ENCODE measurements at places on chromosomes 12 and 14.

- DNase-seq: no peak
Observed at GRCh38 chr14:99357916-99358390, 86.0 kb upstream of the BCL11B start.

DNA sequence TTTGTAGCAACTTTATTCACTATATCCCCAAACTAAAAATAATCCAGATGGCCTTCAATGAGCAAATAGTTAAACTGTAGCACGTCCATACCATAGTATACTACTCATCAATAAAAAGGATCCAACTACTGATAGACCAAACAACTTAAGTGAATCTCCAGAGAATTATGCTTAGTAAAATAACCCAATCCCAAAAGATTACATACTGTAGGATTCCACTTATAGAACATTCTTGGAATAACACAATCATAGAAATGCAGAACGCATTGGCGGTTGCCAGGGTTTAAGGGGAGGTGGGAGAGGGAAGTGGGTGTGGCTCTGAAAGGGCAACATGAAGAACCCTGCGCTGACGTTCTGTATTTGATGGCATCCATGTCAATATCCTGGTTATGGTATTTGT lies 28.6 kb downstream of the SNRPF start:
- DNase-seq: no peak

- DNase-seq: no peak
Observed at GRCh38 chr12:13293096-13293495, 96.6 kb downstream of the EMP1 start.

GRCh38 chr14:71362920-71363584 lies 455.8 kb downstream of the PCNX1 start:
- no peak for DNase-seq

DNA sequence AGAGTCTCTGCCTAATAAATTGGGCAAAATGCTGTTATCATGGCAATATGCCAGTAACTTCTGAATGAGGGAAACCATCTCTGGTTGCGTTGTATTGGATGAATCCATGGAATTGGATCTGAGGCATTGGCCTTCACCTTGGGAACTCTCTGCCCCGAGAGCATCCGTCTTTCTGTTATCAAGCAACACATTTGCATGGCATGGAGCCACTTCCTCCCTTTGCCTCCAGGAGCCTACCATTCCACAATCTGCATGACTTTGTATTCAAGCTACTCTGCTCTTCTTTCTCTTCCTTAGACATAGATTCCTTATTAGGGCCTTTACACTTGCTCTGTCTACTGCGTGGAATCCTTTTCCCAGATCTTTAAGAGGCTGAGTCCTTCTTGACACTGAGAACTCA lies 57.2 kb downstream of the RIC8B start:
- no peak for DNase-seq

GRCh38 chr12:68432622-68433021 lies 100.5 kb upstream of the MDM1 start:
- no peak for DNase-seq

DNA sequence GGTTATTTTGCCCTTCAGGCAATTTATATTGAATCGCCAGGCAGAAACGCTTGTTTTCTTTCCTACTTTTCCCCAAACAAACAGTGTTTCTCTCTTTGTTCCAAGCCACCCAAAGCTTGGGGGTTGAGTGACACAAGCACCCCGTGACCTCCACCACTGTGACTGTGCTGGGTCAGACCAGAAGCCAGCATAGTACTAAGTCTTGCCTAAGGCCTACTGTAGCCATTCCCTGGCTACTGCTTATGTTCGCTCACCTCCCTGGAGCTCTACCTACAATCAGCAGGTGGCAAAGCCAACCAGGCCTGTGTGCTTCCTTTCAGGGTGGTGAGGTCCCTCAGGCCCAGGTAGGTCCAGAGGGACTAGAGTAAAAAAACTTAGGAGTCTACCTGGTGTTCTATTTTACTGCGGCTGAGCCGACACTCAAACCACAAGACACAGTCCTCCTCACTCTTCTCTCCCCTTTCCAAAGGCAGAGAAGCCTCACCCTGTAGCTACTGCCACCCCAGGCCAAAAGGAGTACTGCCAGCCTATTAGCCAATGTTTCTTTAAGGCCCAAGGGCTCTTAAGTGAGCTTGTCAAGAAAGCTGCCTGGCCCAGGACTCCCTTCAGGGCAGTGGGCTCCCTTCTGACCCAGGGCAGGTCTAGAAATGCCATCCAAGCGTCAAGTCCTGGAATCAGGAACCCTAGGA lies 411.8 kb upstream of the MIS18BP1 start:
- DNase-seq: no peak

GRCh38 chr12:122499991-122500684 lies 594 bp downstream of the ZCCHC8 start:
- DNase-seq: peak; percentile 13

DNA sequence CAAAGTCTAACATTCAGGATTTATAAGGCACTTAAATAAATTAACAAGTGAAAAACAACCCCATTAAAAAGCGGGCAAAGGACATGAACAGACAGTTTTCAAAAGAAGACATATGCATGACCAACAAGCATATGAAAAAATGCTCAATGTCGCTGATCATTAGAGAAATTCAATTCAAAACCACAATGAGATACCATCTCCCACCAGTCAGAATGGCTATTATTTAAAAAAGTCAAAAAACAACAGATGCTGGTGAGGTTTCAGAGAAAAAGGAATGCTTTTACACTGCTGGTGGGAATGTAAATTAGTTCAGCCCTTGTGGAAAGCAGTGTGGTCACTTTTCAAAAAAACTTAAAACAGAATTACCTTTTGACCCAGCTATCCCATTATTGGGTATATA lies 60.7 kb upstream of the BDKRB2 start:
- DNase-seq: no peak

GRCh38 chr12:121288986-121289385 lies 7.5 kb downstream of the CAMKK2 start:
- DNase-seq: no peak

GRCh38 chr14:81068176-81068782 lies 112.9 kb downstream of the TSHR start:
- DNase-seq: no peak

GRCh38 chr14:56342494-56342942 lies 224.3 kb downstream of the PELI2 start:
- DNase-seq: no peak

DNA sequence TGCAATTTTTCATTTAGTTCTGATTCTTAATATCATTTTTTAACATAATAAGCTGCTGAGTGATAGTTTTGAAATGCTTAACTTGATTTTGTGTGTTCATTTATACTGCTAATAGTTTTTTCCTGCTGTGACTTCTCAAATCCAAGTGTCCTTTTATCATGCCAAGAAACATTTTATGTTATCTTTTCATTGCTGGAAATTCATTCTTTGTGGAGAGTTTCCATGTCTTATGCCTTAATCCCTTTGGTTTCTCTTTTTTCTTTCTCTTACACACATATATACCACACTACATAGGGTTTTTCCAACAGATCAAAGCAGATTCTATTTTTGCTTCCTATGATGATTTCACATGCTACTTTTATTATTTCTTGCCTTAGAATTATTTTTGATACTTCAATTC lies 981.1 kb downstream of the SLC6A15 start:
- no peak for DNase-seq

DNA sequence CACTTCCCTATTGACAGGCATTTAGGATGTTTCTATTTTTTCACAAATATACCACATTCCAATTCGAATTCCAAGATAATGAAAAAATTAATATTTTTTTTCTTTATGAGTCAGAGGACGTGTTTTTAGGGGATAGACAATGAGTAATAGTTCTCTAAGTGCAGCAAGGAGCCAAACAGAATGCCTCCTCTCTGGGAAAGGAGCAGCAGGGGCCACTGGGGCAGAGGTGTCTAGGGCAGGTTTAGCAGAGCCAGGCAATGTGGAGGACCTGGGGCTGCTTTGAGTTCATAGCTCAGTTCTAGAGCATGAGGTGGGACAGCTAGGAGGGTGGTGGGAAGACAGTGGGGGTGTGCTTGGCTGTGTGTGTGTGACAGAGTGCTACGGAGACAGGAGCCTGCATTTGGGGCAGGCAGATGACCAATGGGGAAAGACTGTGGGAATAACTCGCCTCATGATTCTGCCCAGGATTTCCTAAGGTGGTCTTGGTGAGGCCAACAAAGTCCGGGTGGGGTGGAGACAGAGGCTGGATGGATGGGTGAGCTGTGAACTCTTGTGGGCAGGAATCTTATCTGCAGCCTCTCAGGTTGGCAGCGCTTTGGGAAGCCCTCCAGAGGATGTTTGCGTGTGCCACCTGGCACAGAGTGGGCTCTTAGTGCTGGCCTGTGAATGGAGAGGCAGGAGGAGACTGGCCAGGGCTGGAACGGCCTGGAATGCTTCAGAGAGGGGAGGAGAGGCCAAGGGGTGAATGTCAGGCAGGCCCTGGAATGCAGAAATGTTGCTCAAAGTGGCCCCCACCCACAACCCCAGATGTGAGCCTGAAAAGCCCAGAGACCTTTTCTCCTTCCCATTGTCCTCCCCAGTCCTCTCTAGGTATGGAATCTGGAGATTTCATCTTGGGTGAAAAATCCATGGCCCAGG lies 2.4 kb upstream of the KRT7 start:
- no peak for DNase-seq

DNA sequence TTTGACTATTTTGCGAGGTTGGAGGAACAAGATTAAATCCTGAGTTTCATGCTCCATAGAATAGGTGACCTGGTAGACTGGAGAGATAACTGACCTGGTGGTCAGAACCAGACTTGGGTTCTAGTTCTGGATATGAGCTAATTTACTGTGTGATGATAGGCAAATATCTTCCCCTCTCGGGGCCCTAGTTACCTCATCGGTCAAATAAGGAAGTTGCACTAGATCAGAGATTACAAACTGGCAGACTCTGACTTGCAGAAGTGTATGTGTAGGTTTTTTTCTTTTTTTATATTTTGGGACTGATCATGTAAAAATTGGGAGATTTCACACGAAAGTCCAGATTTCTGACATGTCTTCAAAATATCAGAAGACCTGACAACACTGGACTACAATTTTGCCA lies 37.0 kb downstream of the RPH3A start:
- DNase-seq: no peak

DNA sequence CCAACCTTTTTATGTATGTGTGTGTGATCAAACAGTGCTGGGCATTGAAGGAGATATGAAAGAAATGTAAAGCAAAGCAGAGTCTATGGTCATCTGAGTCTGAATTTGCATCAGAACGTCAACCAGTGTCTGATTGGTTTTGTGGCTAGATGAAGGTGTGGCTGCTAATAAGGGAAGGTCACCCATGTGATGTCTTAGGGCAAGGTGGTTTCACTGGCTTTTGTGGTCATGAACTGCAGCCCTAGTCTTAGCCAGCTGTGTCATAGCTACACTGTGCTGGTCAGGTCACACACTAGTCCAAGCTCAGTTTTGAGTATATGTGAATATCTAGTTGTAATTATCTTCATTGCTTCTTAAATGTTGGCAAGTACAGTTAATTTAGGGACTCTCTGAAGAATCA lies 105.8 kb downstream of the TGFB3 start:
- no peak for DNase-seq

GRCh38 chr12:75184516-75184915 lies 25.1 kb downstream of the KCNC2 start:
- no peak for DNase-seq

GRCh38 chr12:59317598-59317997 lies 278.2 kb upstream of the SLC16A7 start:
- DNase-seq: no peak

DNA sequence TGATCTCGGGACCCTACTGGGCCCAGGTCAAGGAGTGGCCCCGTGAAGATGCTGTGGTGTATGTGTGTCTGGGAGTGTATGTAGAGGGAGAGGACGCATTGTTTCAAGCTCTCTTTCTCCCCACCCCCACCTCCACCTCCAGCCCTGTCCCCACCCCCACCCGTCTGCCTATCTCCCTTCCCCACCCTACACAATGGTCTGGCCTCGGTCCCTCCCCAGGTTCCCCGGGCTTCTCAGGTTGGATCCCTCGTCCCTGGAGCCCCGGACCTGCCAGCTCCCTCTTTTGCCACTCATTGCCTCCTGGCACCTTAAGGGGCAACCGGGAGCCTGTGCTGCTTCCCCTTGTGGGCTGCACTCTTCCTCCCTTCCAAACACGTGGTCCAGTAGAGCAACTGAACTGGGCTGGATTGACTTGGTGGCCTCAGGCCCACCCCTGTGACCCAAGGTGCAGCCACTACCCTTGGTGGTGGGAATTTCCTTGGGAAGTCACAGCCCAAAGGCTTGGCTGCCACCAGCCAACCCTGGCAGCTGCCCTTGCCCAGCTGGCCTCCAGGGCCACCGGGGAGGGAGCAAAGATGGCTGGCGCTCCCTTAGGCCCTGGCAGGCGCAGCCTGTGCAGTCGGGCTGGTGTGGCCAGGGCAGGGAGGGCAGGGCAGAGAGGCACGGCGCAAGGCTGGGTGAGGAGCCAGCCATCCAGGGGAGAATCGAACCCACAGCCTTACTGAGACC lies 628 bp downstream of the VRTN start:
- no peak for DNase-seq

DNA sequence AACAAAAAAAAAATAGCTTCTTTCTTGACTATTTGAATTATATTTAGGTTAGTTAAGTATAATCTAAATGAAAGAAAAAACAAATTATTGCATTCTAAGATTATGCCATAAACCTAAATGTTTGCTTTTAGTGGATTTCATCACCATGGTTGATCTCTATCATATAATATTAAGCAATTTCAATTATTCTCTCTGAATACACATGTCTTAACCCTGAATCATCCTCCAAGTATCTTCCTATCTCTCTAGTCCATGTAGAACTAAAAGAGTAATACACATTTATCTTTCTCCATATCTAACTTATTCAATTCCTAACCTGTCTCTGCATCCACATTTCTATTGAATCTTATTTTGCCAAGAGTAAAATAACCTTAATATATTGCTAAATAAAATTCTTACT lies 59.6 kb downstream of the PPFIA2 start:
- no peak for DNase-seq

GRCh38 chr12:104680070-104680469 lies 223.3 kb downstream of the CHST11 start:
- no peak for DNase-seq

DNA sequence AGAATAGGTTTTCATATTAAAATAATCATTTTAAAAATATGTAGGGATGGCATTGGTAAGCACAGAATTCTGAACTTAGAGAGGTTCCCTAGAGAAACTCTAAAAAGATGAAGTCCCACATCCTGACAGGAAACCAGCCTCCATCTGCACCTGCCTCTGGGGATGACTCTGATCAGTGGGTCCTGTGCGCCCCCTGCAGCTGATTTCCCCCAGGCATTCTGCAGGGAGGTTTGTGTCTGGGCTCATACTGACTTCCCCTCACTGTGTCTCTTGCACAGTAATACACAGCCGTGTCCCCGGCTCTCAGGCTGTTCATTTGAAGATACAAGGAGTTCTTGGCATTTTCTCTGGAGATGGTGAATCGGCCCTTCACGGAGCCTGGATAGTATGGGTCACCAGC lies 602.9 kb downstream of the TMEM121 start:
- no peak for DNase-seq

DNA sequence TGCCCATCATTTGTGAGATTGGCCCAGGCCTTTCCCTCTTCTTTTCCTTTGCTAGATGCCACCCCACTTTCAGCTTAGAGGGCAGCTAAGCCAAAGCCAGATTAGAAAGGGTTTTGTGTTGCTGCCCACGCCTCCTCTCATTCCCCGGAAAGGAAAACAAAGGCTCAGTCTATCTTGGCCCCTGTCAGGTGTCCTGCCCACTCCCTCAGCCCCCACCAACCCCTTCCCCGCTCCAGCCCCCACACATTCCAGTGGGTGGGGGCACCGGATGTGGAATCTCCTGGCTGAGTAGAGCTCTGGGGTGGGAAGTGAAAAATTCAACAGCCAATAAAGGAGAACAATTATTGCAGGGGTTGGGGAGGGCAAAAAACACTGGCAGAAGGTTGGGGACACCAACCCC lies 2.2 kb downstream of the BLOC1S1 start:
- DNase-seq: no peak

- DNase-seq: no peak
Observed at GRCh38 chr12:103494734-103495468, 867 bp downstream of the C12orf42 start.

- DNase-seq: no peak
Observed at GRCh38 chr14:89405712-89406111, 11.3 kb downstream of the FOXN3 start.

Data from stimulated activated CD8-positive, alpha-beta memory T cell treated with anti-CD3 and anti-CD28 coated beads, Interleukin-15, amount 100 ng/mL, for 24 hours (primary cell).